ENCODE measurements at places on chromosomes 1 and 21.

- no peak for DNase-seq
Observed at GRCh38 chr1:224052772-224053171, 61.1 kb upstream of the FBXO28 start.

DNA sequence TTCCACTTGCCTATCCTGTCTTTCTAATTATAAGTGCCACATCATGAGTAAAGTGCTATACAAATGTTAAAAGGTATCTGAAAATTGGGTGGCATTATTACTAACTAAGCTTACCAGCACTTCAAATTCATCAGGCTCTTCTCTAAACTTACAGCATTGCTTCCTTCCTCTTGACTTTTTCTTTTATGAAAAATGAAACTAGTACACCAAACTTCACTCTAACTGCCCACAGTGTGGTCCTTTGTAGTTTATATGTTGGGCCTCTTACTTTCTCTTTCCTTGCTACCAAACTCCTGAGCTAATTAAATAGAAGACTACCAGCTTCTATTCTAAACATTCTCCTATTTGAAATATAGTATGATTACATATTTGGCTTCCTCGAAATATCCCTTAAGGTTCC lies 81.8 kb downstream of the NOTCH2 start:
- no peak for DNase-seq

DNA sequence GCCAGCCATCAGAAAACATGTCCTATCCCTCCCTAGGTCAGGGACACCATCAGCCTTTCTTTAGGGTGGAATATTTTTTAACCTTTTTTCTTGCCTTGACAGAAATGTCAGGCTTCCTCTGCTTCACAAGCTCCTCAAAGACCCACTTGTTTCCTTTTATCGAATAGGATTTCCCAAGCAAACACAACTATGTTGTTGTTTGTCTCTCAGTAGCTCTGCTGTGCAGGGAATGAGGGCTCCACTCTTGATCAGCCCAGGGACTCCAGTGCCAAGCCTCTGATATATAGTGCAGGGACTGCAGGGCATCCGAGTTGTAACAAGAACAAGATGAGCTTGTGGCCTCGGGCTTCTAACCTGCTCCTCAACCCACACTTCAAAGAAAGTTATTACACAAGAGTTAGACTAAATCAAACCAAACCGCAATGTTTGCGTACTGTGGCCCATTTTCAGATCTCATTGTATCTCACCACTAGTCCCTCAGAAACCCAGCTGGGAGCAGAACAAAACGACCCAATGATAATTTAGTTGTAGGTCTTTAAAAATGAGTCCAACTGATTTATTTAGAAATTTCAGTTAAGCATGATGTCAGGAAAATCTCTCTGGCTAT lies 108.1 kb downstream of the ATG4C start:
- DNase-seq: no peak

GRCh38 chr1:39268112-39268581 lies 63.7 kb downstream of the MACF1 start:
- peak; percentile 100 for DNase-seq

DNA sequence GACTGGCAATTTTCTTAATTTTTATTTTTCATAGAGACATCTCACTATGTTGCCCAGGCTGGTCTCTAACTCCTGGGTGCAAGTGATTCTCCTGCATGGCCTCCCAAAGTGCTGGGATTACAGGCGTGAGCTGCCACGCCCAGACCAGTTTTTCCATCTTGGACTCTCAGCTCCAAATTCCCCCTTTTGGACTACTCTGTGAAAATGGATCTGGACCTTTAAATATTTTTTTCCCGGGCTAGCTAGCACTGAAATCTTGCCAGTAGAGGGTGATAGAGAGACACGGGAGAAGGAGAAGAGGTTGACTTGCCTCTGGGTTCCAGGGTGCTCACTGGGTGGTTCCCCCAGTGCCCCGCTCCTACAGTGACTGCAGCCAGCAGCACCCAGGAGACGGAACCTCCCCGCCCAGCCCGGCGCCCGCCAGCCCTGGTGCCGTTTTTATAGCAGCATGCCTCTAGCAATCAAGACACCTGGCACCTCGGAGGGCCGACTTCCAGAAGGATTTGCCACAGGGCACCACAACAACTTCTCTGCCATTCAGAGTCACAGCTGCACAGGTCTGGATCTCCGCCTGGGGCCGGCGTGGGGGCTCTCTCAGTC lies 34.7 kb upstream of the SCCPDH start:
- peak; percentile 90 for DNase-seq

DNA sequence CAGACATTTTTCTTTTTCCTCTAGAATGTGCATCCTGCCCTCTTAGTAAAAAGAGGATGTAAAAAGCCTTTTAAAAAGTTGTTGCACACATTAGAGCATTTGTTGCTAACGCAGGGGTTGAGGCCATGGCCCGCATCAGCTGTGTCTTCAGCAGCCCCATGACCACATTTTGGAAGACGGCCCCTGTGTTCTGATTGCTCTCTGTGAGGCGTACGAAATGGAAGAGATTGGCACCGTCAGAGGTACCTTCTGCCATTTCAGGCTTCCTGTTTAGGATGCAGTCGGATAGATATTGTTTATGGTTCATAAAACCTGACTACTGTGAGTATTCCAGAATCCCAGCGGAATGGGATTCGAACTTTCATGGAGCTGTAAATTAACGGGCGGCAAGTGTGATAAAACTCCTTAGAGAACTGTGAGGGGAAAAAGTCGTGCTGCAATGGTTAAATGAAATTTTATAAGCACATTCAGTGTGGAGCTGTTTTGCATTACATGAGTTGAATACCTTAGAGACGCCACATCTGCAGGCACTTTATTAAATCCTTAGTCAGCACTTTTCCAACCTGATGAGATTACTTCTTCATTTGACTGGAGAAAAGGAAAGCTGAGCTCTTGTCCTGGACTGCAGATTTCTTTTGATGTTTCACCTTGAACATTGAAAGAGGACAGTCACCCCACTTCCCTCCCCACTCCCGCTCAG lies 273.9 kb downstream of the TM2D1 start:
- no peak for DNase-seq

DNA sequence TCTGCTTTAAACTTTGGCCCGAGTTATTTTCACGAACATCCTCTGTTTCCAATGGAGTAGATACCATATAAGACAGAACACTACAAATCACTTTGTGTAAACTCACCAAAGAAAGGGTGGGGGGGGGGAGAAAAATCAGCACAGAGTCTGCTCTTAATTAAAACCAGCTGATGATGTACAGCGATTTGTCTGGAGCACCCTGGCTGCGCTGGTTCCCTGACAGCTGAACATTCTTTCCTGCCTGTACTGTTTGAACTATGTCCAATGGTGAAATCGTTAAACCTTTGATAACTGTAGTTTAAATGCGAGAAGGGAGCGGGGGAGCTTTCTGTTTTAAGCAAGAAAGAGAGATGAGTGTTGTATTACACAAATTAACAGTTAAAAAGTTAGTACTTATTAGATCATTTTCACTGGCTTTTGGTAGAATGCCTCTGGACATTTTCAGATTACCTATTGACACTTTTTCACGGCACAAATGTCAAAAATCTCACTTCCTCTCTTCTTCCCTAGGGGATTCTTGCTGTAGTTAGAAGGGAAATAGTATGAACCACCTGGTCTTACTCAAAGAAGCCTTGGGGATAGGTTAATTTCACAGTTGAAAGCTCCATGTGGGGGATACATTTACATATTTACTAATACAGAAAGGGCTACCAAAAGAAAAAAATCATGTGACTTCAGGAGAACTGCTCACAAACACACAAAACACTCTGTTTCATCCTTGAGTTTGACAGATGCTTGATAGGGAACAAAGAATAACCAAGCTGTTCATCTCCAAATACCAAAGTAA lies 140.2 kb upstream of the RUNX1 start:
- no peak for DNase-seq

GRCh38 chr1:190658907-190659306 lies 181.2 kb upstream of the BRINP3 start:
- no peak for DNase-seq

DNA sequence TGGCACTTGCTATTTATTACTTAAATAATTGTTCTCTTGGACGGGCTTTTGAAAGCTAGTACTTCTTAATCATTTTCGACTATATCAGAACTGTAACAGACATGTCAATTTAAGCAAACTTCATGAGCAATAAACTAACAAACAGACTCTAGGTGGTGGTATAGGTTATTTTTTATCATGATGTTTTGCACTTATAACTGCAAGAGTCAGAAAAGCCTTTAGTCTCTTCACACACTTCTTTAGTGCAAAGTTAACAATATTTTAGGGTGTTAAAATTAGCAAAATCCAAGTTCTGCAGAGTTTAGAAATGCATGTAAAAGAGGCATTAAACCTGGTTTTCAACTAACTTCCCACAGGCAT lies 2.2 kb downstream of the NRIP1 start:
- no peak for DNase-seq

- no peak for DNase-seq
Observed at GRCh38 chr1:185473186-185473585, 156.1 kb upstream of the IVNS1ABP start.

DNA sequence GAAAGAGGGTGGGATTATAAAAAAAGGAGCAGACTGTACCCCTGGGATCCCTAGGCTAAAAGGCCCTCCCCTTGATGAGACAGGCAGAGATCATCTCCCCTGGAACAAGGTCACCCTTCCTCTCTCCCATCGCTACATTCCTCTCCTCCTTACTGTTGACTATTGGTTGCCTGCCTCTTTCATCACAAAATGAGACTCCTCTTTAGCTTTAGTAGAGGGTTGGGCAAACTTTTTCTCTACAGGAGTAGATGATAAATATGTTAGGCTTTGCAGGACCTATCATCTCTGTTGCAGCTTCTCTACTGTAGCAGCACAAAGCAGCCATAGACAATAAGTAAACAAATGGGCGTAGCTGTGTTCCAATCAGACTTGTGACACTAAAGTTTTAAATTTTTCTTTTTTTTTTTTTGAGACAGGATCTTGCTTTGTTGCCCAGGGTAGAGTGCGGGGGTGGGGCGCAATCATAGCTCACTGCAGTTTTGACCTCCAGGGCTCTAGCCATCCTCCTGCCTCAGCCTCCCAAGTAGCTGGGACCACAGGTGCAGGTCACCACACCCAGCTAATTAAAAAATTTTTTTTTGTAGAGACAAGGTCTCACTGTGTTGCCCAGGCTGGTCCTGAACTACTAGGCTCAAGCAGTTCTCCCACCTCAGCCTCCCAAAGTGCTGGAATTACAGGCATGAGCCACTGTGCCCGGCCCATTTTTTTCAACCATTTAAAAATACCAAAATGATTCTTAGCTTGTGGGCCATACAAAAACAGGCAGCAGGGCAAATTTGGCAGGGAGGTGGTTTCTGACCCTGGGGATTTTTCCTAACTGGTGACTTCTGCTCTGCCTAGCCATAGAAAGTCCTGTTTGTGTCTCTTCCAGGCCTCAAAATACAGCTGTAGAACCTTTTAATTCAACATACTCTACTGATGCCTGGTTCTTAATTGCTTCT lies 15.1 kb downstream of the MCL1 start:
- no peak for DNase-seq

DNA sequence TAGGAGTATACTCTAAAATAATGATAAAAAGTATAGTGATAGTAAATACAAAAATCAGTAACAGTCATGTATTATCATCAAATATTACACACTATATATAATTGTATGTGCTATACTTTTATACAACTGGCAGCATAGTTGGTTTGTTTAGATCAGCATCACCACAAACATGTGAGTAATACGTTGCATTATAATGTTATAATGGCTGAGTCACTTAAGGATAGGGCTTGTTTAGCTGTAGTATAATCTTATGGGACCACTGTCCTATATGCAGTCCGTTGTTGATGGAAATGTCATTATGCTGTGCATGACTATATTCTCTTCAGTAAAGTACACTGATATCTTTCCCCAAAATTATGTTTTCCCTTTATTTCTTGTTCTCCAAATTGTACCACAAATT lies 92.8 kb downstream of the LYPLAL1 start:
- no peak for DNase-seq
